ENCODE measurements at places on chromosomes 1 and 21. TPM values are rescaled to one million over a fixed set of nuclear protein-coding genes. Genes with fewer than 3 reads are reported as not detected.

Gene SPRR2E
- not detected for total RNA-seq

Gene MYOC
- 3.3 TPM for total RNA-seq

Gene SYT2
- total RNA-seq = not detected

Gene CAPN8
- total RNA-seq = 74.0 TPM

Gene TDRD5
- not detected for total RNA-seq

Gene TSEN15
- 12.4 TPM for total RNA-seq

Gene AGPAT3
- 63.5 TPM for total RNA-seq

Gene SPRR4
- total RNA-seq = not detected

GRCh38 chr1:178607718-178608408 is 95.0 kb downstream of the TEX35 start:
- H3K4me1 ChIP-seq = no peaks in the 10 kb centered on the region
- DNase-seq = peak; percentile 58
- H3K27ac ChIP-seq = peak overlapping the region; percentile 29
- H3K4me3 ChIP-seq = no peak overlapping the region
- no peaks in the 10 kb centered on the region for H3K36me3 ChIP-seq

DNA sequence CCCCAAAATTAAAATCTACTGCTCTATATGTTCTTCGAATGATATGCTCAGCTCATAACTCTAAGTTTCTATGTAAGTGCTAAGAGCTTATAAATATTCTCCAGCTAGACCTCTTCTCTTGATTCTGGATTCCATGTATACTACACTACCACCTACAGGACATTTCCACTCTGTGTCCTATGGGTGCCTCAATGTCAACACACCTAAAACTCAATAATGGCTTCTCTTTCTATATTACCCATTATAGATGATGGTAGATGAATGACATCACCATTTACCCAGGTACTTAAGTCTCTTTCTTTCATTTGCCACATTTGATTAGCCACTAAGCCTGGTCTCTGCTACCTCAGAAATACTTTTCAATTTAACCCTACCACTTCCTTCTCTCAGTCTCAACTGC is 41.3 kb downstream of the TBX19 start:
- no peak overlapping the region for H3K27ac ChIP-seq
- no peaks in the 10 kb centered on the region for H3K4me1 ChIP-seq
- no peak for DNase-seq
- H3K4me3 ChIP-seq = no peak overlapping the region
- H3K36me3 ChIP-seq = no peaks in the 10 kb centered on the region

DNA sequence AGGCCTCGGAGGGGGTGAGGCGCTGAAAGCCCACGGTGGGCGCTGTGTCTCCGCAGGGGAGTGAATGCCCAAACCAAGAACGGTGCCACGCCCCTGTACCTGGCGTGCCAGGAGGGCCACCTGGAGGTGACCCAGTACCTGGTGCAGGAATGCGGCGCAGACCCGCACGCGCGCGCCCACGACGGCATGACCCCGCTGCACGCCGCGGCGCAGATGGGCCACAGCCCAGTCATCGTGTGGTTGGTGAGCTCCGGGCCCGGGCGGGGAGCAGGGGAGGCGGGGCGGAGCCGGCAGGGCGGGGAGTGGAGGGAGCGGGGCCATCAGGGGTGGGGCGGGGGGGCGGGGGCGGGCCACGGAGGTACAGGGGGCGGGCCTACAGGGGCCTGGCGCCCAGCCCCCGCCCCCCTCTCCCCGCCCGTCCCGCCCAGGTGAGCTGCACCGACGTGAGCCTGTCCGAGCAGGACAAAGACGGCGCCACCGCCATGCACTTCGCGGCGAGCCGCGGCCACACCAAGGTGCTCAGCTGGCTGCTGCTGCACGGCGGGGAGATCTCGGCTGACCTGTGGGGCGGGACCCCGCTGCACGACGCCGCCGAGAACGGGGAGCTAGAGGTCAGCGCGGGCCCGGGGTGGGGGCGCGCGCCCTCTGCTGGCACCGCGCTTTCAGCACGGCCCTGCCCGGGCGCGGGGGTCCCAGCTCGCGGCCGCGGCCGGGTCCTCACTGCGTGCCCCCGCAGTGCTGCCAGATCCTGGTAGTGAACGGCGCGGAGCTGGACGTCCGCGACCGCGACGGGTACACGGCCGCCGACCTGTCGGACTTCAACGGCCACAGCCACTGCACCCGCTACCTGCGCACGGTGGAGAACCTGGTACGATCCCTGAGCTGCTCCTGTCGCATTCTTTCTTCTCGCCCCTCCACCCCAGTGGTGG is 15.9 kb downstream of the ESPN start:
- H3K4me1 ChIP-seq = no peaks in the 10 kb centered on the region
- no peaks in the 10 kb centered on the region for H3K36me3 ChIP-seq
- peak; percentile 49 for DNase-seq
- H3K27ac ChIP-seq = no peak overlapping the region
- peaks cover 3% of the 10 kb centered on the region for H3K27me3 ChIP-seq

DNA sequence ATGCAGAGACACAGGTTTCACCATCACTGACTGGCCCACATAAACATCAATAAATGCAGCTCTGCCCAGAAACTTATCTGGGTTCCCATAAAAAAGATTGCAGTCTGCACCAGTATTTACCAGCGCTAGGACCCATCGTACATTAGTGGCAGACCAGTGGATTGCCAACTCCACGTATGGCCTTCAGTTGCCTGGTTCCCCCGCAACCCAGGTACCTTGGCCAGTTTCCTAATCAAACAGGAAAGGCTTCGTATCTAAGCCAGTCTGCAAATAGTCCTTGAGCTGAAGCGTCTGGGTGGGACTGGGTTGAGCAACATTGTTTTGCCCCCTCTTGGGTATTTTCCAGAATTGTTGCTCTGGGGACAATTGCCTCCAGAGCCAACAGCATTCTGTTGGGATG is 1639.3 kb downstream of the MRPL39 start:
- no peaks in the 10 kb centered on the region for H3K36me3 ChIP-seq
- no peak for DNase-seq
- H3K27me3 ChIP-seq = no peaks in the 10 kb centered on the region
- no peak overlapping the region for H3K4me3 ChIP-seq
- H3K4me1 ChIP-seq = no peaks in the 10 kb centered on the region
- no peak overlapping the region for H3K27ac ChIP-seq

- no peak for DNase-seq
- no peak overlapping the region for H3K27ac ChIP-seq
- H3K27me3 ChIP-seq = no peaks in the 10 kb centered on the region
- no peaks in the 10 kb centered on the region for H3K36me3 ChIP-seq
- no peaks in the 10 kb centered on the region for H3K4me1 ChIP-seq
- no peak overlapping the region for H3K4me3 ChIP-seq
Measured at GRCh38 chr1:245688536-245689453, 534.0 kb downstream of the KIF26B start.

DNA sequence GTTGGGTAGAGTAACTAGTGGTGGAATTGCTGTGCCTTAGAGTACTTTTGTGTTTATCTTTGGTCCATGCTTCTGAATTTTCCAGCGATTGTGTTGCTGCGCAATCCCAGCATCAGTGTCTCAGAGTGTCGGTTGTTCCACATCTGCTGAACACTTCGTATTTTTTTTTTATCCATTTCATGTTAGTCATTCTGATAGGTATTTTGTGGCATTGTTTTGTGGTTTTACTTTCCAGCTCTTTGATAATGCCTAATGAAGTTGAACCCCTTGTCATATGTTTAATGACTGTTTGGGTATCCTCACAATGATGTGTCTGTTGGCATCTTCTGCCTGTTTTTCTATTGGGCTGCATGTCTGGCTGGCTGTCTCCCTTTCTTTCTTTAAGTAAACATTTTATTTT is 13.6 kb downstream of the TUFT1 start:
- no peak overlapping the region for H3K4me3 ChIP-seq
- no peaks in the 10 kb centered on the region for H3K4me1 ChIP-seq
- no peaks in the 10 kb centered on the region for H3K36me3 ChIP-seq
- H3K27ac ChIP-seq = no peak overlapping the region

GRCh38 chr1:200890818-200891773 is 3.6 kb upstream of the INAVA start:
- no peaks in the 10 kb centered on the region for H3K4me1 ChIP-seq
- H3K4me3 ChIP-seq = peak overlapping the region; percentile 76
- no peaks in the 10 kb centered on the region for H3K27me3 ChIP-seq
- no peaks in the 10 kb centered on the region for H3K36me3 ChIP-seq
- DNase-seq = peak; percentile 83
- H3K27ac ChIP-seq = peak overlapping the region; percentile 61

DNA sequence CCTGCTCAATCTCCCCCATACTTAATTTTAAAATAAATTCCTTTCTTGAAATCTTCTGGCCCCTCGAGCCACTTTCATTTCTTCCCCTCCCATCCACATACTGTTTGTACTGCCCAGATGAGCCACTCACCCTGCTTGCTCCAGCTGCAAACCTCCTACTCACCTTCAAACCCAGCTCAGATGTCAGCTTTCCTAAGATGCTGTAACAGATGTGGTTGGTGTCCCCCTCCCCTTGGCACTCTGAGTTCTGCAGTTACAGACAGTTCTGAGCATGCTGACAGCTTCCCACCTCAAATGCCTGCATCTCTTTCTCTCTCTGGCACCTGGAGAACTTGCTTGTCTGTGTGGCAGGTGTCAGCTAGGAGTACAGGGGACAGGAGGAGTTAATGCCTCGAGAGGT is 106.7 kb downstream of the PTPRU start:
- no peaks in the 10 kb centered on the region for H3K36me3 ChIP-seq
- no peaks in the 10 kb centered on the region for H3K27me3 ChIP-seq
- DNase-seq = no peak
- no peak overlapping the region for H3K27ac ChIP-seq

GRCh38 chr1:168000656-168001055 is 63.8 kb upstream of the MPC2 start:
- no peak for DNase-seq
- no peak overlapping the region for H3K4me3 ChIP-seq
- no peaks in the 10 kb centered on the region for H3K36me3 ChIP-seq
- no peaks in the 10 kb centered on the region for H3K27me3 ChIP-seq
- no peaks in the 10 kb centered on the region for H3K4me1 ChIP-seq

DNA sequence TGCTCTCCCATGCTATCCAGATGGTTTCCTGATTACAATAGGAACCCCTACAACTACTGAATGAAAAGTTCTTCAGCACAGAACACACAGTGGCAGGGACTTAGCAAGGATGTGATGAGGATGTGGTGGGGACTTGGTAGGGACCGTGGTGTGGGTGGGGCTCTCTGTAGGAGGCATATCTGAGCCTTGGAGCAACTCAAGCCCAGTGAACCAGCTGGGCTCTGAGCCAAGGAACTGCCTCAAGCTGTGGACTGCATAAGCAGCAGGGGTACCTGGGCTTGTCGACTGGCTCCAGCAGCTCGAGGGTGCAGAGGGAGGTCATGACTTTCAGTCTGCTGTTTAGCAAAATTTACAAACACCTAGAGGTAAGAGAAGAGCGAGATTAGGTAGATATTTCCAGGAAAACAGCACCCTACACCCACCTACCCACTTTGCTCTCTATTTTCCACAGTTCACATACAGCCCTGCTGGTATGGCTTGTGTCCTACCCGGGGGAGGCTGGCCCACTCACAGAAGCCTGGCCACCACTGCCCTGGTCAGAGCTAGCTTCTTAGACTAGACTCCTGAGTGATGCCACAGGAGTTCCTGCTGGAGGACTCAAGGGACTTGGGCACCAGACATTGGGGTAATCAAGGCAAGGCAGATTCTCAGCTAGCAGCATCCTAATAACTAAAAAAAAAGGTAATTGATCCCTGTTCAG is 86.8 kb upstream of the GCLM start:
- no peak overlapping the region for H3K27ac ChIP-seq
- no peaks in the 10 kb centered on the region for H3K27me3 ChIP-seq
- no peaks in the 10 kb centered on the region for H3K36me3 ChIP-seq
- no peak for DNase-seq
- no peaks in the 10 kb centered on the region for H3K4me1 ChIP-seq
- no peak overlapping the region for H3K4me3 ChIP-seq

DNA sequence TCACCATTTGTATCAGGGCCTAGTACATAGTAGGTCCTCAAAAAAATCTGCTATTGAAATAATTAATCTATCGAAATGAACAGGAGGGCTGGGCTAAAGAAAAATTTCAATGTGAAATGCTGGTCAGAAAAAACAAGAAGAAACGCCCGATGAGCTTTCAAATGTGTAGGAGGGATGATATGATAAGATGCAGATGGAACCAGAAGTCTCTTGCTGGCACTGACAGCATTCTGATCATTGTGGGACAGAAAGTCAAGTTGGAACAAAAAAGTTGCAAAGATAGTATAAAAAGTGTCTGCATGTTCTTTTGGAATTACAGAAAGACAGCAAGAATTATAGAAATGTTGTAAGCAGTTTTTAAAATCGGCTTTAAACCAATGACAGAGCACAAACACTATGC is 11.1 kb downstream of the G0S2 start:
- H3K27ac ChIP-seq = no peak overlapping the region
- H3K4me1 ChIP-seq = no peaks in the 10 kb centered on the region
- no peak overlapping the region for H3K4me3 ChIP-seq
- DNase-seq = no peak
- H3K36me3 ChIP-seq = no peaks in the 10 kb centered on the region
- no peaks in the 10 kb centered on the region for H3K27me3 ChIP-seq

GRCh38 chr1:112675728-112676381 is 1.4 kb downstream of the MOV10 start:
- peaks cover 2% of the 10 kb centered on the region for H3K4me1 ChIP-seq
- H3K4me3 ChIP-seq = peak overlapping the region; percentile 95
- H3K36me3 ChIP-seq = peaks cover 9% of the 10 kb centered on the region
- no peaks in the 10 kb centered on the region for H3K27me3 ChIP-seq
- peak overlapping the region; percentile 76 for H3K27ac ChIP-seq
- no peak for DNase-seq

GRCh38 chr1:32623775-32624174 is 26.6 kb downstream of the ZBTB8OS start:
- no peak for DNase-seq
- no peak overlapping the region for H3K4me3 ChIP-seq
- H3K27me3 ChIP-seq = no peaks in the 10 kb centered on the region

GRCh38 chr1:40954626-40955025 is 24.9 kb upstream of the CTPS1 start:
- H3K4me1 ChIP-seq = no peaks in the 10 kb centered on the region
- H3K27ac ChIP-seq = no peak overlapping the region
- no peaks in the 10 kb centered on the region for H3K36me3 ChIP-seq
- no peak overlapping the region for H3K4me3 ChIP-seq
- no peaks in the 10 kb centered on the region for H3K27me3 ChIP-seq

GRCh38 chr1:84719543-84720217 is 29.4 kb upstream of the SSX2IP start:
- H3K27ac ChIP-seq = peak overlapping the region; percentile 61
- DNase-seq = no peak
- no peak overlapping the region for H3K4me3 ChIP-seq
- H3K36me3 ChIP-seq = no peaks in the 10 kb centered on the region
- H3K4me1 ChIP-seq = no peaks in the 10 kb centered on the region

DNA sequence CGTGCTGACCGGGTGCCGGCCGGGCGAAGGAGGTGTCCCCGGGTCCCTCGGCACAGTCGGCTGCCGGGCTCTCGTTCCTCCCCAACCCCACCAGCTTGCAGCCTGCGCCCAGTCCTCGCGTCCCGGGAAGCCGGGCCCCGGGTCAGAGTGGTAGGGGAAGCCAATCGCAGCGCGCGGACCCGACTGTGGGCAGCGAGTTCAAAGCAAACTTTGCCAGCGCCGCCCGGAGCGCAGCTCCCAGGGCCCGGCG is 328 bp downstream of the MYCL start:
- H3K27ac ChIP-seq = peak overlapping the region; percentile 95
- DNase-seq = no peak

GRCh38 chr1:206947255-206947654 is 989 bp upstream of the PIGR start:
- no peak for DNase-seq
- peaks cover 23% of the 10 kb centered on the region for H3K4me1 ChIP-seq
- no peaks in the 10 kb centered on the region for H3K27me3 ChIP-seq
- no peak overlapping the region for H3K4me3 ChIP-seq
- peak overlapping the region; percentile 16 for H3K27ac ChIP-seq

GRCh38 chr1:242139442-242139841 is 140.5 kb upstream of the MAP1LC3C start:
- no peaks in the 10 kb centered on the region for H3K4me1 ChIP-seq
- no peaks in the 10 kb centered on the region for H3K27me3 ChIP-seq
- H3K36me3 ChIP-seq = no peaks in the 10 kb centered on the region
- H3K4me3 ChIP-seq = no peak overlapping the region
